ENCODE measurements at places on chromosomes 4 and X. TPM values are rescaled to one million over a fixed set of nuclear protein-coding genes. Genes with fewer than 3 reads are reported as not detected.

Gene DCAF12L2
- not detected for total RNA-seq

Gene RIBC1
- total RNA-seq = 0.15 TPM

Gene IBSP
- not detected for total RNA-seq

Gene SPANXA2
- not detected for total RNA-seq

Gene HELQ
- total RNA-seq = 7.1 TPM

Gene PPBP
- 0.34 TPM for total RNA-seq

Gene NLGN3
- 1.2 TPM for total RNA-seq

Gene CXCL3
- total RNA-seq = 2.4 TPM

Gene BEX1
- 6.2 TPM for total RNA-seq

Gene L1CAM
- 30.0 TPM for total RNA-seq

Gene TNIP3
- 0.50 TPM for total RNA-seq

Gene NR3C2
- 0.17 TPM for total RNA-seq

Gene TMEM271
- not detected for total RNA-seq

Gene FANCB
- total RNA-seq = 3.9 TPM

Gene WNK3
- 0.50 TPM for total RNA-seq

Gene ACE2
- total RNA-seq = not detected

Gene SPP1
- total RNA-seq = not detected

Gene MAP7D2
- total RNA-seq = 1.7 TPM

Gene RASL11B
- 0.59 TPM for total RNA-seq

Gene NKRF
- 3.3 TPM for total RNA-seq

Gene FAM193A
- 11.1 TPM for total RNA-seq

Gene DHRSX
- total RNA-seq = 20.5 TPM

Gene CT45A2
- not detected for total RNA-seq

Gene TLR6
- total RNA-seq = 0.45 TPM

Gene SEC24B
- total RNA-seq = 14.0 TPM

Gene DGAT2L6
- not detected for total RNA-seq

Gene CLDN22
- total RNA-seq = not detected

Gene MAGEB17
- not detected for total RNA-seq

Gene TRIM75
- total RNA-seq = not detected

Gene CLNK
- not detected for total RNA-seq
